H9 (cell line): ENCODE measurements at places on chromosomes 5 and 9.

DNA sequence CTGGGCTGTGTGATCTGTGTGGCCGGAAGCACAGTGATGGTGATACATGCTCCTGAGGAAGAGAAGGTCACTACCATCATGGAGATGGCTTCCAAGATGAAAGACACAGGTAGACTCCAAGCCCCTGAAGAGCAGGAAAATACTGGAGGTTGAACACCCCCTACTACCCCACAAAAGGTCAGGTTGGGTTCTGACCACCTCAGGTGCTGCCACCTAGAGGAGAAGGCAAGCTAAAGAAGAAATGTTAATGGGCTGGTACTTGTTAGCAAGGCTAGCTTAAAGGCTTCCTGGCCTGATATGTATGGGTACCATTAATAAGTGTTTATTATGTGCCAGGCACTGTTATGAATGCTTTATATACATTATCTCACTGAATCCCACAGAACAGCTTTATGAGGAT lies 11.7 kb downstream of the NIPAL4 start:
- no peaks in the 10 kb centered on the region for H3K36me3 ChIP-seq
- H3K27me3 ChIP-seq = no peaks in the 10 kb centered on the region
- peak; percentile 51 for DNase-seq
- H3K4me1 ChIP-seq = no peaks in the 10 kb centered on the region; the same call in 1 of the 2 replicates

DNA sequence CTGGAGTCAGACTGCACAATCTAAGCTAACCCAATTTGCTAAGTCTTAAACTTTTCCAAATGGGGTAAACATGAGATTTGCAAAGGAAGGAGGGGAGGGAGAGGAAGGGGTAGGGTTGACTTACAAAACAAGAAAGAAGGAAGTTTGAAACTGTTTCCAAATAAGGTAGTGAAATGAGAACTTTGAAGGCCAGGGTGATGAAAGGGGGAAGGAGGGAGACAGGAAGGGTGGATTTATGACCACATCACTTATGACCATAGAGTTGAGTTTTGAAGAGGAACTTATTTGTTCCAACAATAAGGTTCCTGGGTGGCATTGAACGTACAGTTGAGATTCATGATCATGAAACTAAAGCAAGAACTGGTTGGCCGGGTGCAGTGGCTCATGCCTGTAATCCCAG lies 72.5 kb upstream of the DAPK1 start:
- H3K36me3 ChIP-seq = peaks cover 33% of the 10 kb centered on the region
- DNase-seq = no peak
- no peak overlapping the region for H3K4me3 ChIP-seq

GRCh38 chr5:86765778-86766502 lies 148.2 kb downstream of the COX7C start:
- no peak for DNase-seq
- H3K36me3 ChIP-seq = peaks cover 16% of the 10 kb centered on the region
- no peaks in the 10 kb centered on the region for H3K4me1 ChIP-seq
- no peak overlapping the region for H3K27ac ChIP-seq
- H3K27me3 ChIP-seq = no peaks in the 10 kb centered on the region

- no peak for DNase-seq
- no peak overlapping the region for H3K4me3 ChIP-seq
- H3K36me3 ChIP-seq = no peaks in the 10 kb centered on the region
- no peaks in the 10 kb centered on the region; the same call in 1 of the 2 replicates for H3K4me1 ChIP-seq
- H3K27me3 ChIP-seq = no peaks in the 10 kb centered on the region
- no peak overlapping the region for H3K27ac ChIP-seq
Observed at GRCh38 chr9:99182356-99182755, 39.4 kb downstream of the ALG2 start.

DNA sequence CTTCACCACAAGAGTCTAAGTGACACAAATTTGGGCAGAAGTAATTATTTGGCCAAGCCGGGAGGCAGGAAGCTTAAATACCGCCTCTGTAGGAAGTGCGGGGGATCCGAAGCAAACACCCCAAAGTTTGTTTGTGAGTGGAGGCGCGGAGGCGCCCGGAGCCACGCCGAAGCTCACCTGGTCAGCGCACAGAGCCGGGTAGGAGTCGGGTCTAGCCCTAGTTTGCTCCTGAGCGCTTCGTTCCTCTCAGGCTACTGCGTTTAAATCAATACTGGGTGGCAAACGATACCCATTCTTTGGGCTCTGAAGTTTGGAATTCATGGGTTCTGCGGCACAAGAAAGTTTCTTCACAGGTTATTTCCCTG lies 855 bp downstream of the MCC start:
- 0 out of 2 replicates have a peak, but pooled peaks cover 2% of the 10 kb centered on the region for H3K4me1 ChIP-seq
- no peak overlapping the region for H3K27ac ChIP-seq
- peaks cover 31% of the 10 kb centered on the region for H3K36me3 ChIP-seq
- peaks cover 6% of the 10 kb centered on the region for H3K27me3 ChIP-seq
- peak; percentile 56 for DNase-seq

- H3K4me1 ChIP-seq = no peaks in the 10 kb centered on the region
- no peak overlapping the region for H3K4me3 ChIP-seq
- no peak overlapping the region for H3K27ac ChIP-seq
- H3K27me3 ChIP-seq = no peaks in the 10 kb centered on the region
Observed at GRCh38 chr9:134055981-134056461, 11.8 kb downstream of the BRD3 start.

GRCh38 chr9:127873223-127873691 lies 4.2 kb downstream of the AK1 start:
- H3K27me3 ChIP-seq = no peaks in the 10 kb centered on the region
- no peak for DNase-seq
- no peak overlapping the region for H3K4me3 ChIP-seq
- peaks cover 8% of the 10 kb centered on the region for H3K36me3 ChIP-seq
- H3K4me1 ChIP-seq = no peaks in the 10 kb centered on the region

GRCh38 chr9:126516936-126517832 lies 96.5 kb upstream of the LMX1B start:
- H3K4me1 ChIP-seq = no peaks in the 10 kb centered on the region; the same call in 1 of the 2 replicates
- no peak overlapping the region for H3K27ac ChIP-seq
- H3K36me3 ChIP-seq = no peaks in the 10 kb centered on the region
- peak; percentile 75 for DNase-seq
- no peaks in the 10 kb centered on the region; the same call in 1 of the 2 replicates for H3K27me3 ChIP-seq
- H3K4me3 ChIP-seq = no peak overlapping the region

- no peaks in the 10 kb centered on the region for H3K36me3 ChIP-seq
- peaks cover under 1% of the 10 kb centered on the region; the same call in 1 of the 2 replicates for H3K4me1 ChIP-seq
- no peak overlapping the region for H3K4me3 ChIP-seq
- H3K27ac ChIP-seq = no peak overlapping the region
- no peaks in the 10 kb centered on the region for H3K27me3 ChIP-seq
Observed at GRCh38 chr5:163306421-163306820, 131.0 kb upstream of the CCNG1 start.

GRCh38 chr5:25713259-25713658 lies 1068.5 kb upstream of the CDH10 start:
- peak; percentile 39 for DNase-seq
- no peak overlapping the region for H3K27ac ChIP-seq
- H3K36me3 ChIP-seq = no peaks in the 10 kb centered on the region
- H3K4me1 ChIP-seq = no peaks in the 10 kb centered on the region
- H3K4me3 ChIP-seq = no peak overlapping the region
- H3K27me3 ChIP-seq = no peaks in the 10 kb centered on the region

DNA sequence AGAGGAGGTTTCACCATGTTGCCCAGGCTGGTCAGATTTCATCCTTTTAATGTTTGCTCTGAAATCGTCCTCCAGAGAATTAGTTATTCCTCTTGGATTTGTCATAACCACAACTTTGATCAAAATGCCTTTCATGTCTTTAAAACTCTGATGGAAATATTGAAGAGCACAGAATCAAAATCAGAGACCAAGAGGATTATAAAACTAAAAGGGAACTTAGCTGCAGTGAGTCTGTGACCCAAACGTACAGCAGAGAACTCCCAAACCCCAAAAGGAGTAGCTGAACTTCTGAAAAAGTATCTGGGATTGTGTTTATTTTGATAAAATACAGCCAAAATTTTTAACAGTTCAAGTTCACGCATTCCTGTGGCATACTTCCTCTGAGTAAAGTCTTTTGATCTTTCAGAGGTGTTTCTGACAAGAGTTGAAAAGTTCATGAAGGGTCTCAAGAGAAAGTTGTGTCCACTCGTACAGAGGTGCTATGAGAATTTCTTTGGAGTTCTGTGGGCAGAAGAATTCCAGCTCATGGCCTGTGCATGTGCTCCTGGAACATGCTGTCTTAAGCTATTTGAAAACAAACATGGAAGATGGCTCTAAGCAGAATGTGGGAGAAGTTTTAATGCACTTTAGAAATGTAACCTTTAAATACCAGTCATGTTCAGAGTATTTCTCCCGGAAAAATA lies 124.0 kb downstream of the ESM1 start:
- H3K4me3 ChIP-seq = no peak overlapping the region
- no peak overlapping the region for H3K27ac ChIP-seq
- no peak for DNase-seq
- peaks cover 8% of the 10 kb centered on the region for H3K36me3 ChIP-seq

GRCh38 chr5:100641833-100642232 lies 106.7 kb downstream of the FAM174A start:
- no peaks in the 10 kb centered on the region for H3K27me3 ChIP-seq
- no peak overlapping the region for H3K4me3 ChIP-seq
- no peaks in the 10 kb centered on the region for H3K36me3 ChIP-seq
- no peak overlapping the region for H3K27ac ChIP-seq

- H3K4me1 ChIP-seq = peaks cover 14% of the 10 kb centered on the region; the same call in 1 of the 2 replicates
- H3K27me3 ChIP-seq = no peaks in the 10 kb centered on the region
- no peak for DNase-seq
- no peak overlapping the region for H3K27ac ChIP-seq
- H3K4me3 ChIP-seq = no peak overlapping the region
Observed at GRCh38 chr5:173823721-173824567, 64.2 kb upstream of the CPEB4 start.

DNA sequence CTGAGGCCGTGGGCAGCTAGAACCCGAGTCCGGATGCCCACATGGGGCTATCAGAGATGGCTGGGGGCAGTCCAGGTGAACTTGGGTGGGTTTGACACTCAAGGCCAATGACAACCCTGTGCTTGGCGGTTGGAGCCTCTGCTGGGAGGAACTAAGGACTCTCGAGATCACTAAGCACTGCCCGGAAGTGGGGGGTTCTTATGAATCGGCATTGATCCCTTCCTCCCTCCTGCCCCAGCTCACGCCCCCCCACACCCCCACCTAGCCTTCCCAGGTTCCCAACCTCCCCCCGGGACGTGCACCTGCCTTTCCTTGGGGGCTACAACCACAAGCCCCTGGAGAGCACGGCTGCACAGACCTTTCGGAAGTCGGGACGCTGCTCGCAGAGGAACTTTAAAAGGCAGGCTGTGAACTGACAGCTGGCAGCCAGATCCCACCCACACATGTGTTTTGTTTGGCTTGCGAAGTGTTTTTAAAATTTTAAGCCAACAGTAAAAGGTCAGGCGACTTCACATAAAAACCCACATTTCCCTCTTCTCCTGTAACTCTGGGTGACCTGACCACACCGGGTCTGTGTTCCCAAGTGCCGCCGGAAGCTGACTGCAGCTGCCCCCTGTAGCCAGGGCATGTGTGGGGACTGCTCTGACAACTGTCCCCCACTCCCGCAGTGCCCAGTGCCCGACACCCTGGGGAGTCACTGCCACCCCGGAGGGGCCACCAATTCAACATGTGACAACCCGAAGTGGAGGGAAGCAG lies 5.1 kb upstream of the RALGDS start:
- no peak for DNase-seq
- no peak overlapping the region for H3K27ac ChIP-seq

DNA sequence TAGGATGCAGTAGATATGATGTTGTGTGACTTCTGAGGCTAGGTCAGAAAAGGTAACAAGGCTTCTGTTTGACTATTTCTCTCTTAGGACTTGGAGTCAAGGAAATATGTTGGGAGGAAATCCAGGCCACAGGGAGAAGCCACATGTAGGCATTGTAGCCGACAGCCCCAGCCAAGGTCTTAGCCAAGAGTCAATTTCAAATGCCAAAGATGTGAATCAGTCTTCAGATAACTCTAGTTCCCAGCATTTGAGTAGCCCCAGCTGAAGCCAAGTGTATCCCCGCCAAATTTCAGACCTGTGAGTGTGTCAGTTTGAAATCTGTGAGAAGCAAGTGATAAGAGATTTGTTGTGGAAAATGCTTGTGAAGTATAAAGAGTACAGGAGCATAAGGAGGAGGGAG lies 38.1 kb upstream of the ISL1 start:
- no peak for DNase-seq
- no peak overlapping the region for H3K27ac ChIP-seq
- peaks cover 12% of the 10 kb centered on the region for H3K36me3 ChIP-seq
- no peaks in the 10 kb centered on the region for H3K4me1 ChIP-seq

DNA sequence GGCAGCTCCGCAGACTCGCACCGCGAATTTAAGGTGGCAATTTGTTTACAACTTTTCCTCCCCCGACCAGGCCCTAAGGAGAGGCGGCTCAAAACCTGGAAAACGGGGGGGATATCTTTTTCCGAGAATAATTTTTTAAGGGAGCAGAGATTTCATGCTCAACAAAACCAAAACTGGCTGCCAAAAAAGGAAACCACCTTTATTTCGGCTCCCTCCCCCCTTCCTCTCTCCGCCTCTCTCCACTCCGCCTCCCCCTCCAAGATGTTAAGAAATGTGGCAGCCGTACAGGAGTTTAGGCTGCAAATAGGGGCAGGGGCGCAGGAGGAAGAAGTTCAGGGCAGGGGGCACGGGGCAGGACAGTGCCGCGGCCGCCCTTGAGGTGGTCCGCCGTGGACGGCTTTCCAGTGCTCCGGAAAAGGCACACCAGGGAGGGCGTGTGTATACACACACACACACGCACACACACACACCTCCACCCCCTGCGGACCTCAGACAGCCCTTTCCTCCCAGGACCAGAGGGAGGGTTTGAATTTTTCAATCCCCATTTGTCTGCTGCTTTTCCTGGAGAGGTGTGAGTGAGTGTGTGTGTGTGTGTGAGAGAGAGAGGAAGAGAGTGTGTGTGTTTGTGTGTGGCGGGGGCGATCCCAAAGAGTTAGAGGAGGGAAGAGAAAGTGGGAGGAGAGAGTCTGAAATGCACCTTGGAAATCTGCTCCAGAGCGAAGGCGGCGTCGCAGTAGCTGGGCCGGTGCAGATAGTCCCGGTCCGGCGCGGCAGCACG lies 9.1 kb downstream of the PTCH1 start:
- H3K36me3 ChIP-seq = peaks cover 8% of the 10 kb centered on the region; the same call in 1 of the 2 replicates
- peak; percentile 58 for DNase-seq
- peak overlapping the region; percentile 74 for H3K4me3 ChIP-seq
